Right lung (tissue), 10 donors: ENCODE measurements at places on chromosomes 6 and 20. TPM values are rescaled to one million over a fixed set of nuclear protein-coding genes. Genes with fewer than 3 reads are reported as not detected.

DNMT3B gene
- polyA plus RNA-seq: 6.2 TPM

CRISP3 gene
- 0.46 TPM for polyA plus RNA-seq

SLC24A3 gene
- polyA plus RNA-seq: 6.2 TPM

PNLDC1 gene
- 0.12 TPM for polyA plus RNA-seq

PERP gene
- polyA plus RNA-seq: 28.1 TPM

SUMO4 gene
- polyA plus RNA-seq: 0.79 TPM

TMEM74B gene
- polyA plus RNA-seq: 12.1 TPM

RBBP8NL gene
- polyA plus RNA-seq: 3.5 TPM

ATP9A gene
- 53.1 TPM for polyA plus RNA-seq

SPDEF gene
- polyA plus RNA-seq: 2.3 TPM

ARFGEF3 gene
- polyA plus RNA-seq: 6.6 TPM

DEFB132 gene
- polyA plus RNA-seq: not detected

HLA-DOA gene
- 2.8 TPM for polyA plus RNA-seq

PRND gene
- 15.4 TPM for polyA plus RNA-seq
